T-cell (primary cell): ENCODE measurements at places on chromosomes 1 and 21. TPM values are rescaled to one million over a fixed set of nuclear protein-coding genes. Genes with fewer than 3 reads are reported as not detected.
A peak's percentile ranks its signal among the peaks of the same experiment; 100 is the strongest.

Gene CCSAP
- 8.9 TPM for total RNA-seq

Gene IL20
- not detected for total RNA-seq

Gene VPS13D
- 83.5 TPM for total RNA-seq

Gene WLS
- total RNA-seq = not detected

Gene KIF26B
- 0.06 TPM for total RNA-seq

DNA sequence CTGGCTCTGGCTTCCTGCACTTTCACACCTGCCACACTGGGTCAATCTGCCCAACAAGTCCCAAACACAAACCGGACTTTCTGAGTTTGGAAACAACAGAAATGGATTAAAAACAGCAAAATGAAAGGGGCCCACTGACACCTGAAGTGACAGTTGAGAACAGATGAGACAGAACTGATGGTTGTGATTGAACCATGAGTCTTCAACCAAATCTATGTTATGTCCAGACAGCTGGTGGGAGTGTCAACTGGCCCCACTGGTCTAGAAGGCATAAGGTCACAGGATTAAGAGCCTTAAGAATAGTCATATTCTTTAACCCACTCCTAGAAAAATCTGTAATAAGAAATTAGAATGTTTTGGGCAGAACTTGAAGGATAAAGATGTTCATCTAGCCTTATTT, 13.0 kb upstream of the ATP13A2 start:
- DNase-seq = no peak
- H3K27ac ChIP-seq = no peak overlapping the region

DNA sequence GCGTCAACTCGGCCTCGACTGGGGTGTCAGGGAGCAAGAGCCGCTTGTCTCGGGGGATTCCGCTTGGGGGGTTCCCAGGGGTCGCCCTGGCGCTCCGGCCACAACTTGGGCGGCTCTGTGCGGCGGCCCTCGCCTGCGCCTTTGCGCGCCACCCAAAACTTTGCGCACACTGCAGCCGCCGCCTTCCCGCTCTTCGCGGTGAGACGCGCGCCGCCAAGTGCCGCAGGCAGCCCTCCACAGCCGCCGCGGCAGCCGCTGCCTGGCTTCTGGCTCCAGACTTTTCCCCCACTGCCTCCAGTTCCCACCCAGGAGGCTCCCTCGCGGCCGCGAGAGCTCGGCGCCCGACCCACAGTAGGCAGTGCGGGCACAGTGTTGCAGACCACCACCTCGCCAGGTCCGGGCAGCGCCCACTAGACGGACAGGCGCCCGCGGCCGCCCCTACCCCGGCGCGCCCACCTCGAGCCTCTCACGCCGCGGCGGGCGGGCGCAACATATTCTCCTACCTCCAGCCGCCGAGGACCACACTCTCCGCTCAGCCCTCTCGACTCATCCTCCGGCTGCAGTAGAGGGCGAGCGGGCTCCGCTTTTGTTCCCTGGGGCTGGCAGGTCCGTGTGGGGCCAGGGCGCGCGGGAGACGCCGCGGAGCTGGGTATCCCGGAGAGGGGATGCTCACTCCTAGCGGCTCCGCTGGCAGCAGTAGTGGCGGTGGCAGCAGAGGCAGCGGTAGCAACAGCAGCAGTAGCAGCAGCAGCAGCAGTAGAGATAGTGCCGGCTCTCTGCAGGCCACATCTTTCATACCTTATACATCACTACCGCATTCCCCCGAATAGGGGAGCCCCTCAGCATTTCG, 296.6 kb downstream of the OMA1 start:
- peaks cover 8% of the 10 kb centered on the region for H3K4me1 ChIP-seq
- no peak for DNase-seq
- no peaks in the 10 kb centered on the region for H3K36me3 ChIP-seq

GRCh38 chr1:247400685-247401084, 15.3 kb upstream of the NLRP3 start:
- no peak for DNase-seq
- H3K4me3 ChIP-seq = no peak overlapping the region
- H3K4me1 ChIP-seq = no peaks in the 10 kb centered on the region
- no peak overlapping the region for H3K27ac ChIP-seq

GRCh38 chr1:38029081-38029681, 16.6 kb downstream of the UTP11 start:
- peak overlapping the region; percentile 43 for H3K27ac ChIP-seq
- H3K36me3 ChIP-seq = peaks cover 13% of the 10 kb centered on the region
- DNase-seq = no peak
- H3K27me3 ChIP-seq = peaks cover 4% of the 10 kb centered on the region
- no peak overlapping the region for H3K4me3 ChIP-seq

DNA sequence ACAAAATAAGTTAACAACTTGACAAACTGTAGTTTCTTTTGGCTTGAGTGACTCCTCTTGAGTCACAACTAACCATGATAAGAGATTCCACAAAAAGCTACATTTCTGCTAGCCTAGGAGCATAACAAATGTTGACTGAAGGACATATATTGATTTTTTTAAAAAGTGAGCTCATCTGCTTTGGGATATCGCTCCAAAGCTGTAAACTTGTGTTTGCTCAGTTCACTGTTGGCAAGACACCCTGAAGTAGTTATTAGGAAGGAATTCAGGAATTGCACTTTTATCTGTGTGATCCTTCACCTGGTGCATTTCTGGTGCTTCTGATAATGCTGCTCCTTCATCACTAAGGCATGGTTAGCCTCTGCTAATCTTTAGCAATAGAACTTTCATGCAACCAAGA, 23.7 kb downstream of the RWDD3 start:
- no peaks in the 10 kb centered on the region for H3K27me3 ChIP-seq
- no peak overlapping the region for H3K4me3 ChIP-seq
- DNase-seq = no peak

- H3K27me3 ChIP-seq = no peaks in the 10 kb centered on the region
- H3K4me3 ChIP-seq = no peak overlapping the region
- H3K4me1 ChIP-seq = no peaks in the 10 kb centered on the region
Measured at GRCh38 chr21:27070861-27071670, 104.2 kb upstream of the ADAMTS5 start.

GRCh38 chr1:232421143-232421796, 208.7 kb downstream of the SIPA1L2 start:
- H3K4me3 ChIP-seq = no peak overlapping the region
- H3K27ac ChIP-seq = no peak overlapping the region
- no peaks in the 10 kb centered on the region for H3K27me3 ChIP-seq

DNA sequence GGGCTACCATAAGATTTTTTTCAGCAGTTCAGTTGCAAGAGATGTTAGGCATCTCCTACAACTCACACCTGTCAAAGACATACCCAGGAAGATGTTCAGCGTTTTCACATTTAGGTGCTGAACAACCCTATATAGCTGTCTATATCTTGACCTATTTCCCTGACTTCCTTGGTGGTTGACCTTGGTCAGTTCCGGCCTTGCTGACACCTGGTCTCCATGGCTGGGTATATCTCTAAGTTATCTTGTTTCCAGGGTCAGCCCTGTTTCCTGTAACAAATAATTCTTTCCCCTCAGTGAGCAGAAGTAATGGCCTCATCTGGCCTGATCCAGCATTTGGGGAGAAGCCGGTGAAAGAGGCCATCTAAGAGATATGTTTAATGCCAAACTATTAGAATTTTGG, 2.4 kb upstream of the BTG2 start:
- no peaks in the 10 kb centered on the region for H3K27me3 ChIP-seq
- H3K4me3 ChIP-seq = no peak overlapping the region
- no peaks in the 10 kb centered on the region for H3K36me3 ChIP-seq
- peaks cover 39% of the 10 kb centered on the region for H3K4me1 ChIP-seq
- no peak overlapping the region for H3K27ac ChIP-seq
